Mesothelial cell of epicardium (in vitro differentiated cells): ENCODE measurements at places on chromosomes 4 and X. TPM values are rescaled to one million over a fixed set of nuclear protein-coding genes. Genes with fewer than 3 reads are reported as not detected.

DNA sequence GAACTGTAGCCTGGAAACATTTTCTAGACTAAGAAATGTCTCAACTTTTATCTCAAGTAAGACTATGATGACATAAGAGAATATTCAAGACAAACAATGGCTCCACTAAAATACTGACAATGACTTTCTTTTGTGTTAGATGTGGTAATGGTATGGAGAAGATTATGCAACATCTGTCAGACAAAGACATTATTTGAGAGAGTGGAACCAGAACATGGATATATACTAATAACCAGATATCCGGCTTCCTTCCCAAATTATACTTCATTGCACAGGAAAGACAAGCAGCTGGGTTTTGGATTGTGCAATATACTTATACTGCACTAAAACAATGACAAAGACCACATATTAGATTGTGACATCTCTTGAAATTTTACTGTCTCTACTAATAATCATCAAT, 290.8 kb upstream of the GIMD1 start:
- DNase-seq = no peak

USP17L20 gene
- total RNA-seq = not detected in 3 replicates

RNF4 gene
- total RNA-seq = 59.8 to 63.8 TPM (median 61.0 TPM) in 3 replicates

TRPC5OS gene
- 0.09 TPM in 1 of 3 replicates, not detected in the others for total RNA-seq

- DNase-seq = no peak
Measured at GRCh38 chr4:153502584-153502983, 36.4 kb downstream of the TMEM131L start.

GRCh38 chr4:120844528-120844921, 78.0 kb downstream of the PRDM5 start:
- no peak for DNase-seq

GRCh38 chr4:185071236-185071811, 53.0 kb downstream of the HELT start:
- no peak for DNase-seq

DNA sequence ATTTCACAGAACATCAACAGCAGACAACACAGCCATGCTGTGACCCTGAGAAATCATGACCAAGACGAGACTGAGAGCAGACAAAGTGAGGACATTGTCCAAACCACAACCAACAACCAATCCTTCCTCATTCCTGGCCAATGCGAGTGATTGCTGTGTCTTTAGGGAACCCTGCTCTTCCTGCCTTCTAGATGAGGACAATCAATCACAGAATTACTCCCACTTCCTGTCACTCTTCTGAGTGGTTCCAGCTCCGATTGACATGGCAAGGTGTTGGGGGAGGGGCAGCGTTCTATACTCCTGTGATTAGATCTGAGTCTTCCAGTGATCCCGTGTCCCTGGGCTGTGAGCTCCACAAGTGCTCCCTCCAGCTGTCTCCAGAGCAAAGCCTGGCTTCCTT, 227.8 kb downstream of the STIM2 start:
- DNase-seq = no peak

DNA sequence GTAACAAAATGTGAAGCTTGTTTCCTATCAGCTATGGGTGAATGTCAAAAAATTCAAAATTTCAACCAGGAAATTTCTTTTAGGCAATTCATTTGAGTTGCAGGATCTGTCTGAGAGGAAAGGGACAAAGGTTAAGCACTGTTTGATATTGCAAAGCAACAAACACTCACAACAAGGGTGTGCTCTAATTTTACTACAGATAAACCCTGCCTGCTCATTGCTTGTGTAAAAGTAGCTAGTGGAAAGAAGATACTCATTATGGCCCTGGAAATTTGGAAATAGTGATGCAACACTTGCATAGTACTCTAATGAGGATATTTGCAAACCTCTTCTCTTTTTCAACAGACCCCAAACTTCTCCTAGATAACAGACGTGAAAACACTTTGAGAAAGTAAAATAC, 27.1 kb downstream of the FAM47E start:
- no peak for DNase-seq

GRCh38 chrX:54602563-54602962, 72.5 kb downstream of the GNL3L start:
- DNase-seq = no peak

DNA sequence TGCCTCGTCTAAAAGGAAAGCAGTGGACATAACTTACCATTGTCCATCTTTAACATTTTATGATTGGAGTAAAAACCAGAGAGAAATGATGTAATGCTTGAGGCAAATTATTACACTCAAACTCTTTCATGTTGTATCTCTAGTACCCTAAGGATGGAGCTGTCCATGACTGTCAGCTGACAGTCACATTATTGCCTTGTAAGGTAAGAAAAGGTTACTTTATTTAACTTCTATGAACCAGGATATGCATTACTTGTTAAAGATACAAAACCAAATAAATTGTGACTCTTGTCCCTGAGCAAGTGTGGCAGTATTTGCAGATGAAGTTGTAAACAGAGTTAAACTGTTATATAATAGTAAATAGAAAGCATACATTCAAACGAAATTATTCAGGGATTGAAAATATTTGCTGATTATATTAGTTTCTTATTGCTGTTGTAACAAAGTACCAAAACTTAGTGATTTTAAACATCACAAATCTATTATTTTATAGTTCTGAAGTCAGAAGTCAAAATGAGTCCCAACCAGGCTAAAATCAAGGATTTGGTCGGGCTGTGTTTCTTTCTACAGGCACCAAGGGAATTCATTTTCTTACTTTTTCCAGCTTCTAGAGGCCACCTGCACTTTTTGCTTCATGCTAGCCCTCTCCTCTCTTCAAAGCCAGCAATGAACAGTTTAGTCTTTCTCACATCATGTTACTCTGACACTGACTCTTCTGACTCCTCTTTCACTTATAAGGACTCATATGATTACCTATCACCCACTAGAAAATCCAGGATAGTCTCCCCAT, 113.8 kb downstream of the CEP44 start:
- no peak for DNase-seq

- no peak for DNase-seq
Measured at GRCh38 chrX:16603822-16604221, 46.1 kb upstream of the S100G start.

PNMA6A gene
- 4.9 to 5.2 TPM (median 5.1 TPM) in 3 replicates for total RNA-seq

GRCh38 chr4:146333895-146334262, 119.5 kb downstream of the REELD1 start:
- DNase-seq = no peak

DNA sequence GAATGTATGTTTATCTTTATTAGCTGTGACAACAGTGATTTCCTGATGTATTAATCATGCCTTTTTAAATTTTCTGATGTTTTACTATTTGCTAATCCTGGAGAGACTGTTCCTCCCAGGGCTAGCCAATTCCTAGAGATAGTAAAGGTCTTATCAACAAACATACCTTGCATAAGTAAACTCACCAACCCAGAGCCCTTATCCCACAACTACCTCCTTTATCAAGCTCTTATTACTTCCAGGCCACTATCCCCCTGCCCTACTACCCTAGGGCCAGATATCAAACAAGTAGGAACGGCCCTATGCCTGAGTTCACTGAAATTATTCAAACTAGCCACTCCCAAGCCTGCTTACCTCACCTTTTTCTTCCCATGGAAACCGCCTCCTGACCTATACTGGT, 58.2 kb upstream of the NPNT start:
- DNase-seq = no peak

DNA sequence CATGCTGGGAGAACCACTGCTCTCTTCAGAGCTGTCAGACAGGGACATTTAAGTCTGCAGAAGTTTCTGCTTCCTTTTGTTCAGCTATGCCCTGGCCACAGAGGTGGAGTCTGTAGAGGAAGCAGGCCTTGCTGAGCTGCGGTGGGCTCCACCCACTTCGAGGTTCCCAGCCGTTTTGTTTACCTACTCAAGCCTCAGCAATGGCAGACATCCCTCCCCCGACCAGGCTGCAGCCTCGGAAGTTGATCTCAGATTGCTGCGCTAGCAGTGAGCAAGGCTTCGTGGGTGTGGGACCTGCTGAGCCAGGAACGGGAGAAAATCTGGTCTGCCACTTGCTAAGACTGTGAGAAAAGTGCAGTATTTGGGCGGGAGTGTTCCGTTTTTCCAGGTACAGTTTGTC, 118.9 kb downstream of the SLC10A6 start:
- DNase-seq = no peak

KIAA1210 gene
- 0.50 to 0.82 TPM (median 0.56 TPM) in 3 replicates for total RNA-seq

DNA sequence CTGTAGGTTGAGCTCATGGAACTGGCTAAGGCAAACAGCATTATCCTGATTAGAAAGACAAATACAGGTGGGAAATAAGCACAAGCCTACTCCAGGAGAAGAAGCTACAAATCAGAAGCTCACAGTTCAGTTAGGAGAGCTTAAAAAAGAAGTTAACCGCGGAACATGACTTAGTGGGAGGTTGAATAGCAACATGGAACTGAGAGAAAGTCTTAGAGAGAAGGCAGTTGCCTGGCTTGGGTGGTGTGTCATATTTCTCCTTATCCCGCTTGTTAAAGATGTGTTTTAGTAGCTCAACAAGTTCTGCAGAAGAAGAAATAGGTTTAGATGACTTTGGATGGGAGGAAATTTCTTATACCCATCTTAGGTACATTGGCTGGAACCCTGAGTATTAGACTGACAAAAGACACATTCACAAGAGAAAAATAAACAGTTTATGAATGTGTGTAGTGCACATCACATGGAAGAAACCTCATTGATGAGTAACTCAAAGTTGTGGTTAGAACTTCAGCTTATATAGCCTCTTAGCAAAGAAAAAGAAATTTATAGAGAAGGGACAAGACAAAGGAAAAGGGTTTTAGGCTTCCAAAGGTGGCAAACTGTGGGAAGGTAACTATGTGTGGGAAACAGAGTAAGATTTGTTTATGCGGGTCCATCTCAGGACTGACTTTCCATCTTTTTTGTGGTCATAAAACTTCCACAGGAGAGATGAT, 37.4 kb upstream of the RXFP1 start:
- DNase-seq = no peak

TMEM150C gene
- total RNA-seq = 3.5 to 4.3 TPM (median 4.0 TPM) in 3 replicates

DNA sequence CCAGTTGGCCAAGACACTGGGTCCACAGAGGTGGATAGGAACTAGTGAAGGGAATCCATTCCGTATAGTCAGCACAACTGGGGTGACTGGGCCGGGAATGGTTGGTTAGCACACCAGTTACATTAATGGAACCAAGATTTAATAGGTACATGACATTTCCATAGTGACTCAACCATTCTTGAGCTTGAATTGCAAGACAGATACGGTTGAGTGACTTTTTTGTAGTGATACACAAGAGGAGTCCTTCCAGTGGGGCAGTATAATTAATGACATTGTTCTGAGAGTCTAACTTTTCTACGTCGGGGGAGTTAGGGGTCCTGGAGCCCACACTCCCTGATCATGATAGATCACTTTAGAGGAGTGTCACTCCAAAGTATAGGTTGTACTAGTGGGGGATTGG, 211.6 kb upstream of the CXCL13 start:
- no peak for DNase-seq

GRCh38 chr4:183658362-183659028, 490 bp downstream of the RWDD4 start:
- no peak for DNase-seq

- no peak for DNase-seq
Measured at GRCh38 chr4:185847352-185848097, 35.5 kb upstream of the SORBS2 start.

- no peak for DNase-seq
Measured at GRCh38 chr4:145230726-145231125, 50.3 kb upstream of the OTUD4 start.

RNF128 gene
- 0.43 to 0.86 TPM (median 0.58 TPM) in 3 replicates for total RNA-seq

BEND2 gene
- not detected in 3 replicates for total RNA-seq

COPS4 gene
- total RNA-seq = 34.1 to 39.6 TPM (median 36.6 TPM) in 3 replicates
